ENCODE measurements at places on chromosomes 5 and 9. TPM values are rescaled to one million over a fixed set of nuclear protein-coding genes. Genes with fewer than 3 reads are reported as not detected.

PCDHGC3 gene
- 36.7 TPM for total RNA-seq

CDH10 gene
- total RNA-seq = 0.79 TPM

CAVIN4 gene
- 39.9 TPM for total RNA-seq

FOXD4L4 gene
- 0.20 TPM for total RNA-seq

WNK2 gene
- 11.2 TPM for total RNA-seq

GNG10 gene
- total RNA-seq = 34.5 TPM

ZFP2 gene
- total RNA-seq = 1.9 TPM

POLK gene
- 42.2 TPM for total RNA-seq

C5orf52 gene
- not detected for total RNA-seq

GABRA6 gene
- not detected for total RNA-seq

NRARP gene
- total RNA-seq = 9.9 TPM

PCDHGA5 gene
- total RNA-seq = 3.6 TPM

FIBCD1 gene
- total RNA-seq = 0.10 TPM

Measured in skin of body (tissue), 3 donors.